ENCODE measurements at places on chromosomes 3 and 15. TPM values are rescaled to one million over a fixed set of nuclear protein-coding genes. Genes with fewer than 3 reads are reported as not detected.

DNA sequence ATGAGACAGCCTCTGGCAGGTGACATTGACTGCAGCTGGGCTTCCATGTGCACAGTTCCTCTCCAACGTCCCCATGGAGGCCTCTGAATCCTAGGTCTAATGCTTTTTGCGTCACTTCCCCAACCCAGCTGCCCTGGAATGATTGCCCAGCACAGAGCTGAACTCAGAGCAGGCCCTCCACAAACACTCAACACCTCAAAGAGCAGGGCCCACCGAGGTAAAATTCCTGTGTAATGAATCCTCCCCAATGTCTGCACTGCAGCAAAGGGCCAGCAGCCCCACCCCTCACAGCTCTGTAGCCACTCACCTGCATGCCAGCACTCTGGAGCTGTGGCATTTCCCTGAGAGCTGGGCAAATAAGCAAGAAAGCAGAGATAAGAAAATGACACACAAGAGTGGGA, 42.6 kb upstream of the DUSP7 start:
- H3K4me1 ChIP-seq: no peaks in the 10 kb centered on the region
- no peak for DNase-seq
- H3K36me3 ChIP-seq: no peaks in the 10 kb centered on the region
- H3K27ac ChIP-seq: no peak overlapping the region
- no peaks in the 10 kb centered on the region for H3K27me3 ChIP-seq

GRCh38 chr3:67028001-67028784, 30.1 kb downstream of the KBTBD8 start:
- no peaks in the 10 kb centered on the region for H3K4me1 ChIP-seq
- H3K4me3 ChIP-seq: no peak overlapping the region
- H3K36me3 ChIP-seq: no peaks in the 10 kb centered on the region

The SPATA12 gene
- total RNA-seq: not detected

The HCLS1 gene
- 197 TPM for total RNA-seq

GRCh38 chr15:70268698-70269251, 171.1 kb upstream of the TLE3 start:
- H3K36me3 ChIP-seq: no peaks in the 10 kb centered on the region
- H3K27ac ChIP-seq: no peak overlapping the region
- peaks cover 21% of the 10 kb centered on the region for H3K4me1 ChIP-seq
- no peak overlapping the region for H3K4me3 ChIP-seq
- no peak for DNase-seq

DNA sequence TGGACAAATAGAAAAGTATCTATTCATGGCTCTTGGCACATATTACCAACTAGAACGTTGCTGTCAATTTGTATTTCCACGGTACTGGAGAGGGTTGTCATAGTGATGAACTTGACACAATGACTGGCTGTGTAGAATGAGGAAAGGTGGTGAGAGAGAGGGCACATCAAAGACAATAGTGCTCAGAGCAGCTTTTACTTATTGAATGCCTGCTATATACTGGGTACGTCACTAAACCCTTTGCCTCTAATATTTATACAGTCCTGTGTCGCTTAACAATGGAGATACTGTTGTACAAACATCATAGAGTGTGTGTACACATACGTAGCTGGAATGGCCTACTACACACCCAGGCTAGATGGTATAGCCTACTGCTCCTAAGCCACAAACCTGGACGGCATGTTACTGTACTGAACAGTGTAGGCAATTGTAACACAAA, 8.3 kb downstream of the TMPRSS7 start:
- H3K4me3 ChIP-seq: no peak overlapping the region
- no peak overlapping the region for H3K27ac ChIP-seq
- no peaks in the 10 kb centered on the region for H3K27me3 ChIP-seq
- no peaks in the 10 kb centered on the region for H3K36me3 ChIP-seq
